Dorsolateral prefrontal cortex (tissue), 122 donors: ENCODE measurements at places on chromosomes 6 and 20. TPM values are rescaled to one million over a fixed set of nuclear protein-coding genes. Genes with fewer than 3 reads are reported as not detected.

SLC22A3 gene
- 2.2 TPM for total RNA-seq

TXLNB gene
- 1.4 TPM for total RNA-seq

LINC00237 gene
- 2.3 TPM for total RNA-seq

KDM1B gene
- 18.6 TPM for total RNA-seq
